Stimulated activated CD4-positive, alpha-beta T cell treated with anti-CD3 and anti-CD28 coated beads, Interleukin-15, amount 100 ng/mL, for 48 hours (primary cell): ENCODE measurements at places on chromosomes 1 and 21.

GRCh38 chr1:85579622-85580021 lies 939 bp upstream of the CCN1 start:
- no peak for DNase-seq

DNA sequence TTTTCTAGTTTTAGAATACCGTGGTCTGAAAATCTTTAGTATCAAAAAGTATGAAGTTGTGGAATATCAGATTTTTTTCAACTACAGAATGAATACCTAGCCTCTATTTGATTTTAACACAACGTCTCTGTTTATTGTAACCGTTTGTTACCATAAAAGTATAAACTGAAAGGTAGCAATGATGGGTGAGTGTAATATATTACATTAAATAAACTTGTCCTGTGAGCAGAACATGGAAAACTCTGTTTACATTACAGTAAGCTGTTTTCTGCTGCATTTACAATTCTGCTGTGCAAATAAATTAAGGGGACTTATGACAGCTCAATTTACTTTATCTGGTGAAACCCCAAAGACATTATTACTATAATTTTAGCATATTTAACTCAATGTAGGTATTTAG lies 62.5 kb downstream of the CHRM3 start:
- DNase-seq, result no peak

GRCh38 chr1:153119491-153119971 lies 6.2 kb upstream of the SPRR2F start:
- no peak for DNase-seq

GRCh38 chr1:110339407-110340206 lies 430 bp downstream of the RBM15 start:
- peak; percentile 53 for DNase-seq

- DNase-seq, result no peak
Measured at GRCh38 chr1:167650269-167651160, 20.5 kb downstream of the RCSD1 start.

GRCh38 chr1:7379441-7379971 lies 391.6 kb upstream of the VAMP3 start:
- DNase-seq, result no peak

DNA sequence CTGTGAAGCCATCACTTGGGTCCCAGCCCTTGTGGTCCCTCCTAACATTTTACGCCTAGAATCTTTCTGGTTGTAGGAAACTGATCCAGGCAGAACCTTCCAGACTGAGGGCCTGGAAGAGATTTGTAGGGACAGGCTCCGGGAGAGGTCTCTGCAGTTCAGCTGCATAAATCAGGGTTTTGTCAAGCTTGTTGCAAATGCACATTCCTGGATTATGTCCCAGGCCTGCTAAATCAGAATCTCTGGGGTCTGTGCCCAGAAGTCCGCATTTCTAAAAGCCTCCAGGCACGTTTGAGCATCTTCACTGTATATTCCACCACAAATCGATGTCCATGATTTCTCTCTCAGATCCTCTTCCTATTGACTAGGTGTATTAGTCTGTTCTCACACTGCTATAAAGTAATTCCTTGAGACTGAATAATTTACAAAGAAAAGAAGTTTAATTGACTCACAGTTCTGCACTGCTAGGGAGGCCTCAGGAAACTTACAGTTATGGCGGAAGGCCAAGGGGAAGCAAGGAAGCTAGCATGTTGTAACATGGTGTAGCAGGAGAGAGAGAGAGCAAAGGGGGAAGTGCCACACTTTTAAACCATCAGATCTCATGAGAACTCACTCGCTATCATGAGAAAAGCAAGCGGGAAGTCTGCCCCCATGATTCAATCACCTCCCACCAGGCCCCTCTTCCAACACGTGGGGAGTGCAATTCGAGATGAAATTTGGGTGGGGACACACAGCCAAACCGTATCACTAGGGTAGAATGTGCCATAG lies 1.2 kb upstream of the FHAD1 start:
- DNase-seq, result no peak

GRCh38 chr1:10897981-10898728 lies 101.7 kb upstream of the CASZ1 start:
- DNase-seq, result no peak
